Suprapubic skin (tissue), 4 donors: ENCODE measurements at places on chromosomes 1 and 21. TPM values are rescaled to one million over a fixed set of nuclear protein-coding genes. Genes with fewer than 3 reads are reported as not detected.

Gene CHODL
- 2.1 TPM for total RNA-seq

Gene KCNT2
- 0.34 TPM for total RNA-seq

Gene SPATA45
- not detected for total RNA-seq

Gene RAD54L
- 6.1 TPM for total RNA-seq

Gene C8A
- total RNA-seq: 1.2 TPM

Gene MPC2
- 47.3 TPM for total RNA-seq

Gene NOS1AP
- total RNA-seq: 3.0 TPM

DNA sequence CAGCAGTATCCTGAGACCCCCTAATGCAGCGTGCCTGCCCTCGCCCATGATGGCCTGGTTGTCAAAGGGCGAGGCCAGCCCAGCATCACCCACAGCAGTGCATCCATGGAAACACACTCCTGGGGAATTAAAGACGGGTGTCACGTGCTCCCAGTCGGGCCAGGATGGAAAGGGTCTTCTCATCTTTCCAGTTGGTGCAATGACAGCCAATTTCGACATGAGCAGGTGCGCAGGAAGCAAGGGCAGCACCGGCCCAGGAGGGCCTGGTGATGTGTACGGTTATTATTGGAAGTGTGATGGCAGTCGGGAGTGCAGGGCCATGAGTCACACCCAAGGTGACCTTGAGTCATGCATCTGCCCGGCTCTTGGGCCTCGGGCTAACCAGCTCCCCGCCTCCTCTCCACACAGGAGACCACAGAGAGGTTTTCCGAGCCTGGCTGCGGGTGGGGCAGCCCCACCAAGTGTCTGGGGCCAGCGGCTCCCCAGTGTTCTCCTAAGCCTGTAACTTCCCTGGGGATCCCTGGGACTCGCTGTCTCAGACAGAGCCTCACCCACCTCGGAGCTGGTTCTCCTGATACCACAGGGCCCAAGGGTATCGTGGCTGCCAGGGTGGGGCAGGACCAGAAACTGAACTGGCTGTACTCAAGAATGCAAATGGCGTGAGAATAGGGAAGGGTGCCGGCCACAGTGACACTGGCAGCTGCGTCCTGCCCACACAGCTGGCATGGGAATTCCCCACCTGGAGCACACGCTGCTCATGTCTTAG lies 119.8 kb downstream of the SIK1 start:
- no peak overlapping the region for H3K4me3 ChIP-seq
- H3K27me3 ChIP-seq: peaks cover 3% of the 10 kb centered on the region
- peak overlapping the region; percentile 77 for H3K27ac ChIP-seq
- peaks cover 63% of the 10 kb centered on the region for H3K4me1 ChIP-seq
- no peaks in the 10 kb centered on the region for H3K36me3 ChIP-seq

DNA sequence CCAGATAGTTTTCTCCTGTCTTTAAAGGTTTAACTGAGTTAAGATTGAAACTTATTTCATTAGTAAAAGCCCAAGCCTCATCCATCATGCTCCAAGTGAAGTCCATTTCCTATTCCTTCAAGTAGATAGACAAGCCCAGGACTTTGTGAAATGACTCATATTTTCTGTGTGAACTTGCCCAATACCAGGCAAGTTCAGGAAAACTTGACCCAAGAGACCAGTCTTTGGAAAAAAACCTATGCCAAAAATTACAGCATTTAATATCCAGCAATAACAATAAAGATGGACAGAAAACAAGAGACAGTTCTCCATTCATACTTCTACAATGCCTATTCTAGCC lies 405 bp upstream of the RAB29 start:
- no peaks in the 10 kb centered on the region for H3K27me3 ChIP-seq
- H3K36me3 ChIP-seq: no peaks in the 10 kb centered on the region
- H3K4me3 ChIP-seq: peak overlapping the region; percentile 81
- peaks cover 17% of the 10 kb centered on the region for H3K4me1 ChIP-seq

DNA sequence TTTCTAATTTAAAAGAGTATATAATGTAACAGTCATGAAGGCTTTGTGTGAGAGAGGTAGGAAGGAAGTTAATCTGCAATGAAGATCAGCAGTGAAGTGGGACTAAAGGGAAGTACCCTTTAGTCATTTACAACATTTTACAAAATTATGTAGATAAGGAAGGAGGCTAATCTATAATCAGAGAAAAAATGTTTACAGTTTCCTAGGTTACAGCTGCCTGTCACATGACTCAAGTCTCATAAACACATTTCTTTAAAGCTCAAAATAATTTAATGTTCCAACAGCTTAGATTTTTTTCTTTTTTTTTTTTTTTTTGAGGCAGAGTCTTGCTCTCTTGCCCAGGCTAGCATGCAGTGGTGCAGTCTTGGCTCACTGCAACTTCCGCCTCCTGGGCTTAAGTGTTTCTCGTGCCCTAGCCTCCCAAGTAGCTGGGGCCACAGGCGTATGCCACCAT lies 26.2 kb upstream of the CAP1 start:
- H3K36me3 ChIP-seq: no peaks in the 10 kb centered on the region
- H3K4me1 ChIP-seq: no peaks in the 10 kb centered on the region
- H3K4me3 ChIP-seq: no peak overlapping the region
- DNase-seq: no peak
- no peaks in the 10 kb centered on the region for H3K27me3 ChIP-seq

GRCh38 chr1:160830321-160831153 lies 32.1 kb downstream of the CD244 start:
- no peak overlapping the region for H3K4me3 ChIP-seq
- H3K27me3 ChIP-seq: no peaks in the 10 kb centered on the region
- peak; percentile 76 for DNase-seq

DNA sequence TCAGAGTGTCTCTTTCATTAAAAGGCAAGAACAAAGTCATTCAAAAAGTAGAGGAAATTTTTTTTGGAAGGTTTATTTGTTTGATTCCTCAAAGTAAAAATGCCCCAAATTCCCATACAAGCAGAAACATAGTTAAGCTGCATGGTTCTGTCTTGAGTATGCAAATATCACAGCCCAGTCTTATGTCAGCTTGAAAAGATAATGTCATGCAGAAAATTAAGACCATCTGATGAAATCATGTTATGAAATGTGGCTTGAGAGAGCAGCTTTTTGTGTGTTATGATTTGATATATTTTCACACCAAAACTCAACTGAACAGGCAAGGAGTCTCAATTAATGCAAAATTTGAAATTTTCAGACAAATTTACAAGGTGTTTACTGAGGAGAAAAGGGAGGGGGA lies 411.0 kb downstream of the LMO4 start:
- H3K36me3 ChIP-seq: no peaks in the 10 kb centered on the region
- DNase-seq: no peak
- H3K4me3 ChIP-seq: no peak overlapping the region
- no peaks in the 10 kb centered on the region for H3K4me1 ChIP-seq

DNA sequence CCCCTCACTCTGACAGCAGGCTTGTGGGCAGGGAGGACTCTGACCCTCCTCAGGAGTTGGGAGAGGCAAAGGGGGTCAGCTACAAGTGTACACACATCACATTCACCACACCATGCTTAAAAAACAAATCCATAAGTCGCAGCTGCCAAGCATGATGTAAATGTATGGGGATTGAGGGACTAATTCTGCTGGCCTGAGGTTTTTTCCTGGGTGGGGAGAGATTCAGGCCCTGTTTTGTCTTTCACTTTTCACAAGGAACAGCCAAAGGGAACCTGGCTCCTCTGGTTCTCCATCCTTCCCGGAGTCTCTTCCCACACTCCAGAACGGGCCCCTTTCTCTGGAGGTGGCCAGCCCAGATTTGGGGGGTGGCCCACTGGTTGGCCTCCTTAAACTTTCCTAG lies 1.3 kb upstream of the MTARC2 start:
- H3K27me3 ChIP-seq: peaks cover 4% of the 10 kb centered on the region
- no peak overlapping the region for H3K4me3 ChIP-seq
- H3K27ac ChIP-seq: no peak overlapping the region
- no peak for DNase-seq
